Activated CD8-positive, alpha-beta memory T cell treated with anti-CD3 and anti-CD28 coated beads, Interleukin-2, amount 10 ng/mL, durations not matched to agents 7 days and 5 days (primary cell): ENCODE measurements at places on chromosomes 4 and X. TPM values are rescaled to one million over a fixed set of nuclear protein-coding genes. Genes with fewer than 3 reads are reported as not detected.

DNA sequence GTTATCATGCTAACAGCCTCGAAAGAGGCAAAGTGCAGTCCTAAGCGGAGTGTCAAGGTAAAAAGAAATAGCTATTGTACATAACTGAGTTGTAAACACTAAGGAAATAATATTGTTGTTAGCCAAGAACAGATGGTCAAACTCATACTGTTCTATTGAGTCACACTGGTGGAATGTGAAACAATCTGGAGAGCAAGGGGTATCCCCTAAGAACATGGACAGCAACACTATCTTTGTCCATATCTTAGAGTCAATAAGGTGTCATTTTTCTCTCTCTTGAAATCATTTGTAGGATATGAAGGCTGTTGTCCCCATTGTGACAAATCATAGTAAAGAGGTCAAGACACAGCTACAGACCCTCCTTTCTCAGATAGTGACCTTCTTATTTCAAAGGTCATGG, 4.5 kb upstream of the PDGFC start:
- H3K4me1 ChIP-seq, result peaks cover 2% of the 10 kb centered on the region
- H3K27ac ChIP-seq, result no peak overlapping the region
- H3K4me3 ChIP-seq, result no peak overlapping the region
- no peak for DNase-seq
- H3K27me3 ChIP-seq, result peaks cover 15% of the 10 kb centered on the region

DNA sequence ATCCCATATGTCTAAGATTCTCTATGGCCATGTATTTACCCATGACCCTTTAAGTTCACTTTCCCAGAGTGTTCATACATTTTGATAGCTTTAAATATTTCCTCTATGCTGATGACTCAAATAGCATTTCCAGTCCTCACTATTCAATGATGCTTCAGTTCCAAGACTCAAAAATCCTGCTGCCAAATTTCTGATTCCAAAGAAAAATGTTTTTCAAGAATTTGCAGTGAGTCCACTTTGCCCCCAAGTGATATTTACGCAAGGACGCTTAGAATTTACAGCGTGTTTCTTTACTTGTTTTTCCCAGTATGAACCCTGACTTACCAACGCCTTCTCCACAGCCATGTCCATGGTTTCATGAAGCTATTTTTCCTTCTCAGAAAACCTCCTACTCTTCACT, 127.9 kb upstream of the PCDH18 start:
- no peaks in the 10 kb centered on the region for H3K27me3 ChIP-seq
- H3K36me3 ChIP-seq, result no peaks in the 10 kb centered on the region
- no peaks in the 10 kb centered on the region for H3K4me1 ChIP-seq
- DNase-seq, result no peak

The TMSB15A gene
- 0.76 TPM for total RNA-seq

DNA sequence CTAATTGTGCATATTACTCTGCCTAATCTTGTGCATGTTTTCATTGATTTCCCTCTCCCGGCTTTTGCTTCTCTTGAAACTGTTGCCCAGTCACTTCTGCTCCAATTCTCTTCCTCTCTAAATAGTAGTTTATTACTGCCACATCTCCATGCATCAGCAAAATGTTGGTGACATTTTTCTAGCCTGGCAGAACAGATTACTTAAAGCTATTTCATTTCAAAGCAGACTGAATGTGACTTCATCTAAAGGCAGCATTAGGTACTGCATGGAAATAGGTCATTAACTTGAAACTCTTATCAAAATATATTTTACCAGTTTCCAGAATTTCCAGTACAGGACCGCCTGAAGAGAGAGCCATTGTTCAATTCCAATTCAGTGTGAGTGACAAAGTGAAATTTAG, 52.4 kb downstream of the HPGDS start:
- peaks cover 2% of the 10 kb centered on the region for H3K4me1 ChIP-seq
- no peak overlapping the region for H3K4me3 ChIP-seq
- DNase-seq, result no peak
- peaks cover 31% of the 10 kb centered on the region for H3K36me3 ChIP-seq
- H3K27me3 ChIP-seq, result no peaks in the 10 kb centered on the region

DNA sequence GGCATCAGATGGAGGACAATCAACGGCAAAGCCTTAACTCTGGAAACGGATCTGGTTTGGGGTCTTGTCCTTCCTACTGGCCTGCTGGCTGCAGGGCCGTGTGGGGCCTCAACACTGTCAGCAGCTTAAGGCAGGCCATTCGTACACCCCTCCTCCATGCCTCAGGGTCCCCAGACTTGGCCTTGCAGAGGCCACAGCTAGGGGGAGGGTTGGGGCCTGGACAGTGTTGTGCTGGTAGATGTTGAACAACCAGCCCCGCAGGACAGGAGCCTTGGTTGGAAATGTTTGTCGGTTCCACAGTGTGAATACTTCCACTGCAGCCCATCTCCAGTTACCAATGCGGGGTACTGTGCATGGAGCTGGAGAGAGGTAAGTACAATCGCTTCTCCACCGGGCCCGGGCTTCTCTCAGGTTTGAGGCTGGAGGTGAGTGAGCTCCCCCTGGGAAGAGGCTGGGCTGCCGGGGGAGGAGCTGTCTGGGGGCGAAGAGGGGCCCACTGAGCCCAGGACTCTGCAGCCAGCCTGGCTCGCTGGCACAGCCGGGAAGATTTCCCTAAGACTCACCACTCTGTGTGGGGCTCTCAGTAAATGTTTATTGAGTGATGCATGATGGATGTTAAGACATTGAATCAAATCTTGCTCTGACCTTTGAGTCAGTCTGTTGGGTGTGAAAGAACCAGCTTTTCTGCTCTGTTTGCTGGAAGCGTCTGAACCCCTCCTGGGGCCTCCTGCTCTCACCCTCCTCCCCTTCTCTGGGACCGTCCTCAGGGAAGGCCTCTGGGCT, 19.7 kb upstream of the GPR78 start:
- no peaks in the 10 kb centered on the region for H3K4me1 ChIP-seq
- peaks cover 4% of the 10 kb centered on the region for H3K27me3 ChIP-seq
- no peak overlapping the region for H3K27ac ChIP-seq
- H3K4me3 ChIP-seq, result no peak overlapping the region
- no peak for DNase-seq

DNA sequence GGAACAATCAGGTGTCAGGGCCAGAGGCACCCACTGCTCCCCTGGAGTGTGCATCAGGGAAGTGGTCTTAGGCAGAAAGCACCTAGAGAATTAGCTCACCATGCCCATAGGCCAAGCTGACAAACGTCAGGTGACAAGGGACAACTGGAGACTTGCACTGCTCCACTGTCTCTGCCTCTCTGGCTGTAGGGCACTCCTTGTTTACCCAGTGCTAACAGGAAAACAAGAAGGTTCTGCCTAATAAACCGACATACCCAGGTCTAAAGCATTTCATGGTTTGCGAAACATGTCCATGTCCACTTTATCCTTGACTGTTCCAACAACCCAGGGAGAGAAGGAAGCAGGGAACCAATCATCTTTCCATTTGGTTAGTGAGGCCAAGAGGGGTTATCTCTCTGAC, 92.5 kb upstream of the MAMLD1 start:
- no peaks in the 10 kb centered on the region for H3K27me3 ChIP-seq
- no peak overlapping the region for H3K4me3 ChIP-seq
- H3K27ac ChIP-seq, result no peak overlapping the region
- H3K36me3 ChIP-seq, result no peaks in the 10 kb centered on the region

The TMSB15C gene
- 4.6 TPM for total RNA-seq

GRCh38 chr4:101158134-101158482, 189.2 kb downstream of the PPP3CA start:
- no peaks in the 10 kb centered on the region for H3K27me3 ChIP-seq
- no peak for DNase-seq
- no peak overlapping the region for H3K4me3 ChIP-seq
- H3K27ac ChIP-seq, result no peak overlapping the region

DNA sequence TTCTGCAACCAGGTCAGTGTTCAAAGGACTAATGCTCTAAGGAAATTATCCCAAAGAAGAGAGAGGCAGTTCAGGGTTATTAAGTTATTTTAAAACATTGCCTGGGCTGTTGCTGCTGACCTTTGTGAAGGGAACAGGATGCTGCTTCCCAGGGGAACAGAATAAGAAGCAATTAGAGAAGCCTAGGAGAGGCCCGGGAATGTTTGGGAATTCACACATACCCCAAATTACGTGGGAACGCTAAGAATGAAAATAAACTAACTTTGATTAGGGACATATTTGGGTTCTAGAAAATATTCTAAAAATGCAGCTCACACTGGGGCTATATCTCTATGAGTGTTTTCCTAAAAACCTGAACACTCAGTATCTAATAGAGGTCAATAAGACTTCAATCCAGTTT, 243.1 kb upstream of the FTHL17 start:
- H3K4me3 ChIP-seq, result no peak overlapping the region
- no peaks in the 10 kb centered on the region for H3K4me1 ChIP-seq
- H3K27me3 ChIP-seq, result no peaks in the 10 kb centered on the region
- DNase-seq, result no peak

The DBET gene
- total RNA-seq, result not detected

DNA sequence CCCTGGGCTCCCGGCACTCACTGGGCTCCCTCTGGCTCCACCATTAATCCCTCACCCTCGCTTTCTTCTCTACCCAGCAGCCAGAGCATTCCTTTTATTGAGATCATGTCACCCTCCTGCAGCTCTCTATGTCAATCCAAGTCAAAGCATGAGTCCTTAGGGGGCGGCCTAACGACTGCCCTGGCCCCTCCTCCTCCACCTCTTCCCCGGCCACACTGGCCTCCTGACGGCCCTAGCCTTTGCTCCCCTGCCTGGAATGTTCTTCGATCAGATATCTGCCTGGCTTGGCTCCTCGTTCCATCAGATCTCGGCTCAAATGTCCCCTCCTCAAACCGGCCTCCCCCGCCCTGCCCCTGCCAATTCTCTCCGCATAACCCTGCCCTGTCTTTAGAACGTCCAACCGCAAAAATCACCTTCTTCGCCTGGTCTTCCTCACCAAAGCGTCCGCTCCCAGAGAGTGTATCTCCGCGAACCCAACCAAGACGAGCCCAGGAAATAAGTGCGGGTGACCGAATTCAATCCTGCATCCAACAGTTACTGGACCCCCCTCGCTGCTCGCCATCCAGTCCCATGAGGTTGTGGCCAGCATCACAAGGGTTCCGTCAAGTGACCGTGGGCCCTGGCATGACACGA, 722 bp upstream of the PNCK start:
- no peak overlapping the region for H3K27ac ChIP-seq
- H3K27me3 ChIP-seq, result peaks cover 29% of the 10 kb centered on the region
- no peaks in the 10 kb centered on the region for H3K36me3 ChIP-seq
- H3K4me3 ChIP-seq, result no peak overlapping the region
- no peak for DNase-seq

The ZNF732 gene
- total RNA-seq, result not detected

DNA sequence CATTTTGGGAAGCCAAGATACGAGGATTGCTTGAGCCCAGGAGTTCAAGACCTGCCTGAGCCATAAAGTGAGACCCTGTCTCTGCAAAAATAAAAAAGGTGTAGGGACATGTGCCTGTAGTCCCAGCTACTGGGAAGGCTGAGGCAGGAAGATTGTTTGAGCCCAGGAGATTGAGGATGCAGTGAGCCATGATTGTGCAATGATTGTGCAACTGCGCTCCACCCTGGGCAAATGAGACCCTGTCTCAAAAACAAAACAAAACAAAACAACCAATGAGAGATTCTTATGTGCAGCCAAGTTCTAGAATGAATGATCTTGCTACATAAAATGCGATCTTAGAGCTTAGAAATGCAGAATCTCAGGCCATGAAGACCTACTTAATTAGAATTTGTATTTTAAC, 22.5 kb downstream of the SLC9B2 start:
- H3K27ac ChIP-seq, result no peak overlapping the region
- peaks cover 17% of the 10 kb centered on the region for H3K4me1 ChIP-seq
- no peak overlapping the region for H3K4me3 ChIP-seq
- peaks cover 28% of the 10 kb centered on the region for H3K36me3 ChIP-seq
- H3K27me3 ChIP-seq, result no peaks in the 10 kb centered on the region

The ADH1B gene
- total RNA-seq, result not detected

GRCh38 chrX:53476371-53476770, 42.2 kb upstream of the HSD17B10 start:
- H3K27ac ChIP-seq, result no peak overlapping the region
- H3K27me3 ChIP-seq, result peaks cover 7% of the 10 kb centered on the region
- no peak for DNase-seq
- no peaks in the 10 kb centered on the region for H3K4me1 ChIP-seq
- no peak overlapping the region for H3K4me3 ChIP-seq

The TCEAL2 gene
- total RNA-seq, result not detected

The CYLC1 gene
- not detected for total RNA-seq

GRCh38 chr4:153426207-153426885, 39.8 kb upstream of the TMEM131L start:
- no peak overlapping the region for H3K4me3 ChIP-seq
- DNase-seq, result no peak
- H3K27ac ChIP-seq, result peak overlapping the region; percentile 78
- H3K27me3 ChIP-seq, result peaks cover 2% of the 10 kb centered on the region
- H3K4me1 ChIP-seq, result peaks cover 48% of the 10 kb centered on the region

The SMAD1 gene
- total RNA-seq, result 1.9 TPM

The RS1 gene
- not detected for total RNA-seq

The GAGE13 gene
- not detected for total RNA-seq

DNA sequence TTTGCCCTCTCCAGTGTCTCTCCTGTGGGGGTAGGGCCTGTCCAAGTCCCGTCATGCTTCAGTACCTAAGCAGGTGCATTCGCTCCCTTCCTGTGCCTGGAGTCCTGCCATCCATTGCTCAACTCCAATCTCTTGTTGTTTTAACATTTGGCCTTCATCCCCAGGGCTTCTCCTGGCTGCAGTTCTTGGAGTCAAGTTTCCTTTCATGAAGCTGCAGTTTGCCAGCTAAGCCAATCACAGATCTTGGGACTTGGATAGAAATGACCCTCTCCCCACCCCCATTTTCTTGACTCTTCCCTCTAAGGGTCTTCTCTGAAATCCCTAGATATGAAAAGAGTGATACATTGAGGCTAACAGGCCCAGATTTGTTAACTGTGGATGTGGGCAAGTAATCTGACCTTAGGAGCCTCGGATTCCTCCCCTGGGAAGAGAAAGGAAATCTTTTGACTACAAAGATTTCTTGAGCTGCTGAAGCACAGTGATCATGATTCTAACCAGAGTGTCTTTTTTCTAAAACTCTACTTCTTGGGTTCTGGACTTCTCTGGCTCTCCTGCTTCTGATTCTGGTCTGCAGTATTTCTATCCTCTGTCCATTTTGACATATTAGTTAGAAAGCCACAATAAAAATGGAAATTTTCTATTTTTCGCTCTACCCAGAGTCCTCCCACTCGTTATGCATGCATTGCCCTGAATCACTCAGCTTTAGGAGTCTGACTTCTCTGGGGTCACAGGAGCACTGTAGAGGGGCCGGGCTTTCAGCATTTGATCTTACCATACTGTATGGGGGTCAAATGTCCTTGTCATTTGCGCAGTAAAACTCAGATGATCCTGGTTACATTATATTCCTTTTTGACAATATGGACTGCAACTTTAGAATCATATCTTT, 61.0 kb downstream of the CHRNA9 start:
- H3K27me3 ChIP-seq, result peaks cover 3% of the 10 kb centered on the region
- H3K27ac ChIP-seq, result no peak overlapping the region
- H3K36me3 ChIP-seq, result no peaks in the 10 kb centered on the region
- no peaks in the 10 kb centered on the region for H3K4me1 ChIP-seq

DNA sequence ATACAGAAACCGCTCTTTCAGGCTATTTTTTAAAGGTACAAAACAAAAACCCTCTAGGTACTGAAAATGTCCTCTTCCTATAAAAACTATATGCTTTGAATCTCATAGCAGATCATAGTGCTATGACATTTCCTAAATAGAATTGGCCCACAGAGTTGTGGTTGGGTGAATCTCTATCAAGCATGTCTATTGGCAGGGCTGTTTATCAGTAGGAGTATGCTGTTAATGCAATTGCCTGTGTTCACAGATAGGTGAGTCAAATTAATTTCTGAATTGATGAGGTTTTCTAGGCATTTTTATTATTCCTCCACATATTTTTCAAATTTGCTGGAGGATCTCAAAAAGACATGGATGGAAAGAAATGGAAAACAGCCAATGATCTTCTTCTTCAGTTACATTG, 73.9 kb downstream of the QRFPR start:
- H3K4me3 ChIP-seq, result no peak overlapping the region
- H3K4me1 ChIP-seq, result peaks cover 27% of the 10 kb centered on the region
- DNase-seq, result no peak
- H3K27ac ChIP-seq, result peak overlapping the region; percentile 86
- no peaks in the 10 kb centered on the region for H3K36me3 ChIP-seq
